B cell (primary cell): ENCODE measurements at places on chromosomes 3 and 15. TPM values are rescaled to one million over a fixed set of nuclear protein-coding genes. Genes with fewer than 3 reads are reported as not detected.

DNA sequence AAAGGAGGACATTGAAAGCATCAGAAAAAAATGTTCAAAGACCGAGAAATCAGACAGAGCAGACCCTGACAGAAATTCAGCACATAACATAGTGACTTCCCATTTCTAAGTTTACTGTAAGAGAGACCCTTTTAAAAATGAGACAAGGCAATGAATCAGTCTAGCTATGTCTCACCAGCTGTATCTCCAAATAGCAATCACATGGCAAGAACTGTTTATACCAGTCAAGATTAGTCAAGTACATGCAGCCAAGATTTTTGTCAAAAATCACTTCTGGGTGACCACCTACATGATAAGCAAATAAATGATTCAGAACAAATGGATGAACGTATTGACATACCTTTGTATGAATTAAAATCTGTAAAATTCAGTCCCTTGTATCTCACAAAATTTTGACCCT lies 138.0 kb downstream of the DTWD1 start:
- H3K36me3 ChIP-seq = no peaks in the 10 kb centered on the region
- H3K4me1 ChIP-seq = no peaks in the 10 kb centered on the region
- H3K4me3 ChIP-seq = no peak overlapping the region
- H3K27ac ChIP-seq = no peak overlapping the region
- no peak for DNase-seq

GRCh38 chr15:29852201-29852600 lies 29.9 kb upstream of the TJP1 start:
- H3K27me3 ChIP-seq = no peaks in the 10 kb centered on the region
- DNase-seq = no peak
- no peaks in the 10 kb centered on the region for H3K36me3 ChIP-seq
- no peak overlapping the region for H3K4me3 ChIP-seq

- no peak overlapping the region for H3K4me3 ChIP-seq
- no peaks in the 10 kb centered on the region for H3K36me3 ChIP-seq
- no peaks in the 10 kb centered on the region for H3K27me3 ChIP-seq
- no peak overlapping the region for H3K27ac ChIP-seq
- DNase-seq = no peak
Observed at GRCh38 chr3:108605028-108605427, 15.5 kb downstream of the DZIP3 start.

- no peaks in the 10 kb centered on the region for H3K4me1 ChIP-seq
- no peaks in the 10 kb centered on the region for H3K27me3 ChIP-seq
- no peak for DNase-seq
- H3K36me3 ChIP-seq = no peaks in the 10 kb centered on the region
- no peak overlapping the region for H3K27ac ChIP-seq
Observed at GRCh38 chr3:108281670-108282069, 14.7 kb upstream of the HHLA2 start.

GRCh38 chr3:51535146-51536019 lies 3.1 kb upstream of the RAD54L2 start:
- H3K27me3 ChIP-seq = peaks cover 2% of the 10 kb centered on the region
- no peak for DNase-seq
- H3K4me3 ChIP-seq = no peak overlapping the region
- H3K4me1 ChIP-seq = peaks cover 21% of the 10 kb centered on the region
- H3K27ac ChIP-seq = no peak overlapping the region

DNA sequence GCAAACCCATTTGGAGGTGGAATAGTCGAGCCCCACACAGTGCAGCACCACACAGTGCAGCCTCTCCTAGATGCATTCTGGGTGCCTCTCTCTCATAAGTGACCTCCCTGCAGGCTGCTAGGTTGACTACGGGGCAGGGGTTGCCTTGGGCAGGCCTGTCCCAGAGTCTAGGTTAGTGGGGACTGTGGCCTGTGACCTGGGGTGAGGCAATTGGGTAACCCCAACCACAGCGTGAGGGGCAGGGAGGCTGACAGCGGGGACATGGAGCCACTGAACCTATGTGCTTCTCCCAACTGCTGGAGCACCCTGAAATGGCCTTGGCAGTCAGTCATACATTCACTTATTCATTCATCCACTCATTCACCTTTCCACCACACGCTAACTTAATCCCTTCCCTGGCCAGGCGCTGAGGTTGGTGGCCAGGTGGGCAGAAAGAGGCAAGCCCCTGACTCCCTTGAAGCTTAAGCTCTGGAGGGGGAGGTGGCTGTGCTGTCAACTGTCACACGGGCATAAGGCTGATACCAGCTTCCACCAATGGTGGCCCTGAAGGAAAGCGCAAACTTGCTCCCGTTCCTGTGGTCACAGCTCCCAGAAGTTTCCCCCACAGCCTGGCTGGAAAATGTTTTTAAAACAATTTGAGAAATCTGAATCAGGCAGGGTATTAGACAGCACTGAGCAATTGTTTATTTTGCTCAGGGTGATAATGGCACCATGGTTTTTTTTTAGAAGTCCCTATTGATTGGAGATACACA lies 46.2 kb downstream of the WNT7A start:
- H3K27me3 ChIP-seq = no peaks in the 10 kb centered on the region
- H3K4me1 ChIP-seq = no peaks in the 10 kb centered on the region
- no peak overlapping the region for H3K27ac ChIP-seq

DNA sequence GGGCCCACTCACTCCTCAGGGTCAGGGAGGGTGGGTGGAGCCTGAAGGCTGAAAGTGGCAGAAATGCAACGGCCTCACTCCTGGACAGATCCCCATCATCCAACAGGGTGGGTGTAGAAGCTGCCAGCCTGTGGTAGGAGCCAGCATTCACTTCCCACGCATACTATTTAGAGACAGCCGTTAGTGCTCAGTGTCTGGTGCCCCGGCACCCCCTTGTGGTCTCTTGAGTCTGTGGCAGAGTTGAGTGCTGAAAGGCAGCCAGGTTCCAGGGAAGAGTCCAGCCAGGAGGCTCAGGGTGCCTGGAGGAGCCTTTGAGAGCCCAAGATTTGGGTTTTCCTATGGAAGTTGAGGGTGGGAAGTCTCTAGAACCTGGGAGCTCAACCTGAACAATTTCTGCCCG lies 2.1 kb upstream of the GNAT1 start:
- H3K27me3 ChIP-seq = peaks cover 27% of the 10 kb centered on the region
- no peak overlapping the region for H3K4me3 ChIP-seq
- H3K36me3 ChIP-seq = no peaks in the 10 kb centered on the region
- H3K4me1 ChIP-seq = peaks cover 12% of the 10 kb centered on the region
- H3K27ac ChIP-seq = no peak overlapping the region

- DNase-seq = no peak
- H3K27ac ChIP-seq = no peak overlapping the region
- no peaks in the 10 kb centered on the region for H3K27me3 ChIP-seq
- H3K36me3 ChIP-seq = no peaks in the 10 kb centered on the region
Observed at GRCh38 chr3:80970292-80970691, 791.2 kb downstream of the GBE1 start.

DNA sequence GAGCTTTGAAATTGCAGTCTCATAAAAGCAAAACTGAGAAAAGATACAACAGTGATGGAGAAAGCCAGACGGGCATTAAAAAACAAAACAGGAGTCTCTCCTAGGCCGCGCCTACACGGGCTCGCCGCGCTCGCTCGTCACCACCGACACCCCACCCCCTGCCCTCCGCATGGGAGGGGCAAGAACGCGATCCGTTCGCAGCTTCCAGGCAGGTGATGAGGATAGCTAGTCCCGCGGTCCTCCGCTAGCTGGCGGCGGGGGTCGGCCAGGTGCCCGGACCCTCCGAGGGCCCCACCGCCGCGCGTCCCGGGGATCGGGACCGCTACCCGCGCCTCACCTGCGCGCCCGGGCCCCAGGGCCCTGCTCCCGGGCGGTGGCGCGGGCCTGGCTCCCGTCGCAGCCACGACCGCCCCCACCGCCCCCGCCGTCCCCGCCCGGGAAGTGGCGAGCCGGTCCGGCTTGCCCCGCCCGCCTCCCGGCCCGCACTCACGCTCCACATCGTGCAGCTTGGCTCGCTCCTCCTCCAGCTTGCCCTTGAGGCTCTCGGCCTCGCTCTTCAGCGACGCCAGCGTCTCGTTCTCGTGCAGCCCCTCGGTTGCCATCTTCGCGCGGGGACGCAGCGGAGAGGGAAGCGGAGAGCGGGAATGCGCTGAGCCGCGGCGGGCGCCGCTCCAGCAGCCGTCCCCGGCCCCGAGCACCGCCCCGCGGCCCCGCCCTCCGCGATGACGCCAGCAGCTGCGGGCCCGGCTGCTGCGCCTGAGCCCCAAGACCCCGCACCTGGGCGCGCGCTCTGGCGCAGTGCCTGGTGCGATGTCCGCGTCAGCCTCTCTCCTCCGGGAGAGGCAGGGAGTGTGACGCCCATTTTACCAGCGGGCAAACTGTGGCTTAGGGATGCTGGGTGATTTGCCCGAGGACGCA lies 11.7 kb downstream of the GNB5 start:
- peaks cover 33% of the 10 kb centered on the region for H3K4me1 ChIP-seq
- DNase-seq = peak; percentile 95
- peaks cover 4% of the 10 kb centered on the region for H3K36me3 ChIP-seq
- H3K27me3 ChIP-seq = no peaks in the 10 kb centered on the region

DNA sequence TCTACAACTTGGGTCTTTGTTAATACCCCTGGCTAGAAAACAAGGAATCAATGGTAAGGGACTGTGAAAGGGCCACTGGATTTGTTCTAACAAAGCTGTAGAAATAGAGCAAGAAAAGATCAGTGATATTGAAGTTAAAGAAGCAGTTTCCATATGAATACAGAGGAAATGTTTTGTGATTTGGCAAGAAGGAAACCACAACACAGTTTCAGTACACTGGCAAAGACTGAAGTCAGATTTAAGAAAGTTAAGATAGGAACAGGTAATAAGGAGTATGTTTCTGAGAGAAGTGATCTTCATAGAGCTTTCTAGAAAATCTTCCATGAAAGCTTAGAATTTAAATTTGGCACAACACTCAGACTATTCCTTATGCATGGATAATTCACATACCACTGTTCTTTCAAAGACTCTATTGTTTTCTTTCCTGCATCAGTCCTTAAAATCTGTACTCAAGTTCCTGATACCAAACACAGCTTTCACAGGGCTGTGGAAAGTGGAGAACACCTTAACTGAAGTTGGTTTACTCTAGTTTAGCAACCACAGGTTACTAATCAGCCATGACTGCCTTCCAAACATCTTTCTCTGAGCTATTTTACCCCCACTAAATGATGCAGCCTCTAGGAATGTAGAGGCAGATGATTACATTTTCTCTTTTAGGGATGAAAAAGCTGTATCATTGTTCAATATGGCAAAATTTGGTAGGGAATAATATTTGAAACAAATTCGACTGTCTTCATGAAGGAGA lies 32.4 kb upstream of the ALCAM start:
- DNase-seq = no peak
- no peak overlapping the region for H3K27ac ChIP-seq
- no peaks in the 10 kb centered on the region for H3K27me3 ChIP-seq
- no peak overlapping the region for H3K4me3 ChIP-seq
- no peaks in the 10 kb centered on the region for H3K4me1 ChIP-seq

- no peaks in the 10 kb centered on the region for H3K27me3 ChIP-seq
- no peak overlapping the region for H3K27ac ChIP-seq
Observed at GRCh38 chr15:92158426-92158825, 235.3 kb upstream of the ST8SIA2 start.

DNA sequence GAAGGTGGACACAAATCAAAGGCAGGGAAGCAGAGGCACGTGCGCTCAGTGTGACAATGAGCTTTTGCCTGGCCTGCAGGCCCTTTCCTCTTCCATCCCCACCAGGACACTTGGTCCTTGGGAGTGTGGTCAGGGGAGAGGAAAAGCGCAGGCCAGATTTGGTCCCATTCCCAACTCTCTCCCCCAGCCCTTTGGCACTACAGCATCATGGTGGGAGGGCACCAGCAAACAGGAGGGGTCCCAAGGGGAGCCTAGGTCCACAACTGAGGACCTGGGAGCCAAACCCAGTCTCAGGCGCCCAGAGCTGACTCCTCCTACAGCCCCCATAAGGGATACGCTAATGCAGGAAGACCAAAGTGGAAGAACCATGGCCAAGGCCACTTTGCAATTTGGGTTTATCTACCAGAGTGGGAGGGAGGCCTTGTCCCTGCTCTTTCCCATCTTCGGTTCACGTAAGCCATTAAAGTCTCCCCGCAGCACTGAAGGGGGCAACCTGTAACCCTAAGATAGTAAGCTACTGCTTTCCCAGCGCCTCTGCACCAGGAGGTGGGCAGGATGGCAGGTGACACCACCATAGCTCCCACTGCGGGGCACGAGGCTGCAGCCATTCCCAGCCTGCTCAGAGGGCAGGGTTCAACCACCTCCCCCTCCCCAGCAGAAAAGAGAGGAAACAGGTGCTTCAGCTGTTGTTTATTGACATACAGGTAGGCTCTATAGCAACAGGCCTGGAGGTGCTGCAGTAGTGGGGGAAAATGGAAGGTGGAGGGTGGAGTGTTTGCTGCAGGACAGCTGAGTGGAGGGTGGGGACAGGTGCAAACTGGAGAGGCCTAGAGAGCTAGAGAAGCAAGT lies 993 bp upstream of the GRAMD2A start:
- no peak for DNase-seq
- H3K4me3 ChIP-seq = no peak overlapping the region
- H3K36me3 ChIP-seq = peaks cover 52% of the 10 kb centered on the region
- H3K4me1 ChIP-seq = peaks cover 6% of the 10 kb centered on the region
- peaks cover 26% of the 10 kb centered on the region for H3K27me3 ChIP-seq

DNA sequence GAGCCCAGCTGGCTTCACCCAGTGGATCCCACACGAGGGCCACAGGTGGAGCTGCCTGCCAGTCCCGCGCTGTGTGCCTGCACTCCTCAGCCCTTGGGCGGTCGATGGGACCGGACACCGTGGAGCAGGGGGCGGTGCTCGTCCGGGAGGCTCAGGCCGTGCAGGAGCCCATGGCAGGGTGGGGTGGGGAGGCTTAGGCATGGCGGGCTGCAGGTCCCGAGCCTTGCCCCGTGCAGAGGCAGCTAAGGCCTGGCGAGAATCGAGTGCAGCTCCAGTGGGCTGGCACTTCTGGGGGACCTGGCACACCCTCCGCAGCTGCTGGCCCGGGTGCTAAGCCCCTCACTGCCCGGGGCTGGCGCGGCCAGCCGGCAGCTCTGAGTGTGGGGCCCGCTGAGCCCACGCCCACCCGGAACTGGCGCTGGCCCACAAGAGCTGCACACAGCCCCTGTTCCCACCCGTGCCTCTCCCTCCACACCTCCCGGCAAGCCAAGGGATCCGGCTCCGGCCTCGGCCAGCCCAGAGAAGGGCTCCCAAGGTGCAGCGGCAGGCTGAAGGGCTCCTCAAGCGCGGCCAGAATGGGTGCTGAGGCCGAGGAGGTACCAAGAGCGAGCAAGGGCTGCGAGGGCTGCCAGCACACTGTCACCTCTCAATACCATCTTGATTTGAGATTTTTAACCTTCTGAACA lies 121.4 kb downstream of the EPHB1 start:
- H3K36me3 ChIP-seq = no peaks in the 10 kb centered on the region
- H3K27me3 ChIP-seq = no peaks in the 10 kb centered on the region
- no peak for DNase-seq
- H3K4me1 ChIP-seq = no peaks in the 10 kb centered on the region

- H3K4me1 ChIP-seq = no peaks in the 10 kb centered on the region
- no peaks in the 10 kb centered on the region for H3K27me3 ChIP-seq
- H3K27ac ChIP-seq = no peak overlapping the region
- DNase-seq = no peak
Observed at GRCh38 chr3:170429050-170429449, 10.4 kb downstream of the CLDN11 start.

GRCh38 chr15:77516786-77517185 lies 96.1 kb downstream of the HMG20A start:
- H3K4me1 ChIP-seq = no peaks in the 10 kb centered on the region
- H3K27ac ChIP-seq = no peak overlapping the region
- no peak overlapping the region for H3K4me3 ChIP-seq
- H3K27me3 ChIP-seq = no peaks in the 10 kb centered on the region

GRCh38 chr3:70516076-70516475 lies 203.6 kb upstream of the MDFIC2 start:
- H3K4me3 ChIP-seq = no peak overlapping the region
- no peak overlapping the region for H3K27ac ChIP-seq
- H3K36me3 ChIP-seq = no peaks in the 10 kb centered on the region
- DNase-seq = no peak

The SCN5A gene
- total RNA-seq = 0.20 and 0.36 TPM in 2 replicates

The DISP2 gene
- total RNA-seq = 0.15 and 0.71 TPM in 2 replicates

The TWF2 gene
- total RNA-seq = 53.5 and 60.3 TPM in 2 replicates

The C3orf62 gene
- total RNA-seq = 7.8 and 10.4 TPM in 2 replicates
